ENCODE measurements at places on chromosomes 11 and 22.
A peak's percentile ranks its signal among the peaks of the same experiment; 100 is the strongest.

GRCh38 chr22:32528984-32529982, 54.7 kb downstream of the FBXO7 start:
- DNase-seq = peak; percentile 85

GRCh38 chr11:20610825-20611224, 11.4 kb downstream of the SLC6A5 start:
- no peak for DNase-seq

GRCh38 chr22:19940536-19941364, 822 bp upstream of the COMT start:
- DNase-seq = no peak

DNA sequence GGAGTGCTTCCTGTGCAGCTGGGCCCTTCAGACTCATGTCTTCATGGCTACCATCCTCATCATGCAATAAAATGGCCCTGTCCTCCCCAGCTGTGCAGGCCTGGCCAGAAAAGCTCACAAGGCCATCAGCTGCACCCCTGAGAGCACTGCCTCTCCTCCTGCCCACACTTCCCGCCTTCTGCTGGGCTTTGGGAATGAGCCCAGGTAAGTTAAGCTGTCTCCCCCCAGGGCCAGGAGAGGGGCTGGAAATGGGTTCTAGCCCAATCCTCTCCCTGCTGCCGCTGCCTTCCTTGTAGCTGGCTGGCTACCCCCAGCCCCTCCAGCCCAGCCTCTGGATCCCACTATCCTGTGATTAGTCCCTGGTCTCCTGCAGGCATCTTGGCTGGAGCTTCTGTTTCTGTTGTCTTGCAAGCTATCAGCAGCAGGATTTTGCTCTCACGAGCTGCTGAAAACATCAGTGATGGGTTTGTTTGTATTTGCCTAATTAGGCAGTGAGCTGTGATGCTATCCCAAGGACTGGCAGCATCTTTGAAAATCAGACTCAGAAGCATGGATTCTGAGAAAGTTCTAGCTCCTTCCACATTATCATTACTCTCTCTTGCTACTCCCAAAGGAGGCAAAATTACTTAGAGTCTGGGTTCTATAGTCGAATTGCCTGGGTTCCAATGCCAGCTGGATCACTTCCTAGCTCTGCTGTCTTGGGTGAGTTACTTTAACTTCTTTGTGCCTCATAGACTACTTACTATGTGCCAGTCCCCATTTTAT, 168.1 kb downstream of the ST3GAL4 start:
- no peak for DNase-seq

DNA sequence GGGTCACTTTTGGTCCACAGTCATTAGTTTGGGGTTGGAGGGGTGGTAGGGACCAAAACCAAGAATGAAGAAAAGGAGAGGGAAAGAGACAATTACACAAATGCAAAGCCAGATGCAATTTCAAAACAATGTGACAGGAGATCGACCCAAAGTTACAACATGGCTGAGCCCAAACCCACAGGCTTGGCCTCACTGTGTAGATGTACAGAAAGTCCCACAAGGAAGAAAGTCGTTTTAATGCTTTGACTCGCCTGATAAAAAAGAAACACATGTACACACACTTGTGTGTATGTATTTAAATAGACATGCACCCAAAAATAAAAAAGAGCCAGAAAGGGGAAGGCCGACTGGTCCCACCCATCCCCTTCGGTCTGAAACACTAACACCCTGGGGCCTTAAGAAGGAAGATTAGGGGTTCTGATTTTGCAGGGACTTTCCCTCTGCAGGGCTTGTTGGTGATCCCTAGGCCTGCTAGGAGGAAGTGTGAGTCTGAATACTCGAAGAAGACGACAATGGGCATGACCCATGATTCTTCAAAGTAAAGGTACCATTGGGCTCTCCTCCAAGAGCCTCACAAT, 104.1 kb downstream of the ETS1 start:
- DNase-seq = no peak

GRCh38 chr11:41816396-41816795, 356.9 kb upstream of the LRRC4C start:
- DNase-seq = no peak

- no peak for DNase-seq
These were observed 310.5 kb downstream of the SWAP70 start for GRCh38 chr11:9974375-9974774.

- DNase-seq = no peak
These were observed 70.8 kb downstream of the PANX1 start for GRCh38 chr11:94199136-94200130.

DNA sequence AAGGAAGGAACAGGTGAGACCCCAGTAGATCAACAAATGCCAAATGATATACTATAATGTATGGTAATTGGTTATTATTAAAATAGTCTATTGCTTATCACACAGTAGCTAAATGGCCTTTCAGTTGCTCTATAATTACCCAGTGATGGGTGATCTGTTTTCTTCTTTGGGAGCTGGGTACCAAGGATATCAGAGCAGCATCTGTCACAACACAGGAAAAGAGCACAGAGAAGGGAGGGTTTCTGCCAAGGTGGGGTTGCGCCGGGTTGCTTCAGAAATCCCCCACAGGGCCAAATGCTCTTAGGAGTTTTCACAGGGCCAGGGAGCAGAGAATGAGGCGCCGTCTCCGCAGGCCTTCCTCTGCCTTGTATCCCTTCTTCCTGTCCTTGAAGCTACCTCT, 469.4 kb downstream of the INSC start:
- no peak for DNase-seq

DNA sequence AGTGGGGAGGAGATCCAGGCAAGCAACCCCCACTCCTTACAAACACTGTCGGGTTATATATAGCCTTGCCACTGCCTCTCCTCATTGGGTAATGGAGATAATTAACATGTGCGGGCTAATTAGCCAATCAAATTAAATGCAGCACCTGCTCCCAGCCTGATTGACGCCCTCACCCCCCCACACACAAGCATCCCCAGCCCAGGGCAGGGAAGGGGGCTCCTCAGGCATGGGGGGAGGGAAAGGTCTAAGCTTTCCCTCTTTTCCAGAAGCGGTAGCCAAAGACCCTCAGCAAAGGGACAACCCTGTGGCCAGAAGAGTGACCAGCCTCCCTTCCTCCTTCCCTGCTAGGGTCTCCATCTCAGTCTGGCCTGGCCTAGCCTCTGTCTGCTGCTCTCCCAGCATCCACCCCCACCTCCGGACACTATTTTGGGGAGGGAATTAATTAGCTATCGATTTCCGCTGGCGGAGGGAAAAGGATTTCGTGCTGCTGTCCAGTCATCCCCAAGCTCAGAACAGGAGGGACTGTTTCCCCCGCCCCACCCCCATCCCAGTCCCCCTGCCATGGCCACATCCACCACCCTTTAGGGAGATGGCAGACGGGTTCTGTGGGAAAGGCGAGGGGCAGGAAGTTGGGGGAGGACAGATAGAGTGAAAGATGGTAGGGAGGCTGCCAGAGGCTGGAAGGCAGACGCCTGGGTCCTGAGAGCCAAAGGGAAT, 7.1 kb downstream of the NRXN2 start:
- DNase-seq = no peak

DNA sequence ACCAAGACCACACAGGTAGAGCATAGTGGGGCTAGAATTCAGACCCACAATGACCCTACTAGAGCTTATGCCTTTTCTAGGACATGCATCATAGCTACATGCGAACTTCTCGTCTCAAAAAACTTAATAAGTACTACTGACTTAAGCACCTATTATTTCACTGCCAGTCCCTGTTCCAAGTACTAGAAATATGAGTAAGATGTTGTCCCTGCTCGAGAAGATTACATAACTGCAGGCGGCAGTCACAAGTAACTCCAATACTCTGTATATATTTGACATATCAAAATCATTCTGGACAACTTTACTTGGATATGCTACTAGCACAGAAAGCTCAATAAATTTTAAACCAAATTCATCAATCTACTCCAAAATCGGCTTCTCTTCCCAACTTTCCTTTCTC, 235.0 kb downstream of the TTC28 start:
- no peak for DNase-seq

DNA sequence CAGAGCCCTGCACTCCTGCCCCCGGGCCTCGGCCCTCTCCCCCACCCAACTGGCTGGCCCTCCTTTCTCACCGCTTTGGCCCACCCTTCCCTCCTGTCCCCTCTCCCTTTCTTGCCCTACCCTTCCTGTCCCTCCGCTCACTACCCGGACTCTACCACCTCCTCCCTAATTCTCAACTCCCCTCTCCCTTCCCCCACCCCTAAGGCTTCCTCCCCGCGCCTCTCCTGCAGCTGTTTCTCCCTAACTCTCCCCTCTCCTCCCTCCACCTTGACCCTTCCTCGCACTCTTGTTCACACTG, 421 bp downstream of the SLC15A3 start:
- no peak for DNase-seq

DNA sequence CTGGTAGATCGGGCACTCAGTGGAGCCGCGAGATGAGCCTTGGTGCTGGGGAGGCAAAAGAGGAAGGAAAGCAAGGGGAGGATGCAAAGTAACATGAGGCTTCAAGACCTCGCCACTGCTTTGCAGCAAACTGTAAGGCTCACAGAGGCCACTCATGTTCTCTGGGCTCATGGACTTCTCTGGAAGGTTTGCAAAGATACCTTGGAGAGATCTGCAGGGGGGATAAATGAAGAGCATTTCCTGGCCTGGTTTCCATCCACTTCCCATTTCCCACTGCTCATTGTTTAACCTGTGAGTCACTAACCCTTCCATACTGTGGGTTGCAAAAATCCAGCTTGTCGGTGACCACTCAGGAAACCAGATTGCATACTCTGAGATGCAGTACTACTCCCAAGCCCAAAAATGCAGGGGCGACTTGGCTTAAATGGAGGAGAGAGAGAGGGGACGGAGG, 38.5 kb downstream of the OSBP2 start:
- DNase-seq = no peak

DNA sequence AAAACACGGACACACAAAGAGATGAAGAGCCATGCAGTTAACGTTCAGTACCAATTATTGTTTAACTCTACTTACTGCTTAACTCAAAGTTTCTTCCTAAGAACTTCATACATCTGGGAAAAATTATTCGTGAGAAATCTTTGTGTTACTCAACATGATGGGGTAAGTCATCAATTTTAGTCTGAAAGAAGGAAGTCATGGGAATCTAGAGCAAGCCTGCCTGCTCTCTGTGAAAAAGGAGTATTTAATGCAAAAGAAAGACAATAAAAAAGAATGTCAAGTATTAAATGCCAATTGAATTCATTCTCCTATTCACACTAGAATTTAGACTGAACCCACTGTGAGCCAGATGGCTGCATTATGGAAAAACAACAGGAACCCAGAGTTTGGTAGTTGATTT, 16.0 kb downstream of the TMEM123 start:
- DNase-seq = no peak

- no peak for DNase-seq
These were observed 172.0 kb upstream of the CADM1 start for GRCh38 chr11:115676206-115676605.

DNA sequence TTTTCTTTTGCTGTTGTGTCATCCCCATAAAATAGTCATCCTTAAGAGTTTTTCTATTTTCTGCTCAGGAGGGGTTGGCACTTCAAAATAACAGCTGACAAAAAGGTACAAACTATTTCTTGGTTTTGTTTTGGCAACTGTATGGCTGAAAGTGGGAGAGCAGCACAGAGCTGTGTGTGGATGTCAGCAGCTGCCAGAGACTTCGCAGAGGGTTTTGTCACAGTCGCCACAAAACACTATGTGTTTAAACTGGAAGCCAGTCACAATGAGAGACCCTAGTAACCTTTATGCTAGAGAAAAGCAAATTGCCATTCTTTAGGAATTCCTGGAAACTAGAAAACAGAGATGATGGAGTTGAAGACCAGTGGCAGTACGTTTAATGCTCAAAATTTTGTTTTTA, 189.6 kb upstream of the CCDC90B start:
- no peak for DNase-seq

DNA sequence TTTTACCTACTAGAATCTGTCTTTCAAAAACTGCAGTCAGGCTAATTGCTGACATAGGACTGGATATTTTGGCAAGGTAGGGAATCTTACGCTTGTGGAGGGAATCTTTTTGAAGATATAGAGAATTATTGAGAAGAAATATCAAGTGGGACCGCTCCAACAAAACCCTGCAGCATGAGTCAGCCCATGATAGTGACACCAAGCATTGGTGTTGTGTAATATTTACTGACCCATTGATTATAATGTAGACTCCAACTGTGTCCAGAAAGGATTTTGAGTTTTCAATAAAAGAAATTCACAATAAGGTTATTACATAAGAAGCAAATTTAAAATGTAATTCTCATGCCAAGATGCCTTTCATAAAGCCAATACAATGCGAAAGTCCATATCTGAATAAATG, 20.7 kb downstream of the MS4A4A start:
- DNase-seq = no peak

- DNase-seq = no peak
These were observed 16.8 kb downstream of the TRMU start for GRCh38 chr22:46352276-46352675.

- DNase-seq = no peak
These were observed 580.9 kb upstream of the CADM1 start for GRCh38 chr11:116085031-116085635.

- no peak for DNase-seq
These were observed 181.3 kb downstream of the METTL15 start for GRCh38 chr11:28289444-28289843.

GRCh38 chr11:12537778-12538401, 136.3 kb upstream of the TEAD1 start:
- DNase-seq = no peak

GRCh38 chr11:120714438-120714837, 202.9 kb downstream of the GRIK4 start:
- DNase-seq = no peak

GRCh38 chr11:69218271-69218682, 62.5 kb downstream of the SMIM38 start:
- DNase-seq = peak; percentile 41

GRCh38 chr22:19872779-19873137, 18.1 kb upstream of the GNB1L start:
- DNase-seq = no peak

DNA sequence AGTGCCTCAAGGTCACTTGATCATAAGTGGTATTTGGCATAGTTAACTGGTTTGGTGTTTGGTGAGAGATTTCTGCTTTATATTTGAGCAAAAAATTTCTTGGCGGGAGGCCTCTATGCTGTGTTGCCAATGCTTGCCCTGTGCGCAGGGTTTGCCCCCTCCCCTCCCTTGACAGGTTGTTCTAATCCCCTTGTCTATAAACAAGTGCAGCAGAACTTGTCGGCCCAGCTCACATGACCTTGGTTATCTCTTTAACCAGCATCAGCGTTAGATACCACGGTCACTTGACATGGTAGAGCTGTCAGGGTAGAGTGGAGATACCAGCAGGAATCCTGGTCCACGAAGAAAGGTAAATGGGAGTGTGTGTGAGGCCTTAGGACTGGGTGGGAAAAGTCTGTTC, 35.6 kb downstream of the MARK2 start:
- DNase-seq = no peak

GRCh38 chr11:111001081-111001430, 244.5 kb upstream of the POU2AF2 start:
- no peak for DNase-seq

- no peak for DNase-seq
These were observed 33.1 kb downstream of the TNRC6B start for GRCh38 chr22:40210818-40211217.

All from nephron progenitor cell (in vitro differentiated cells).